Foreskin melanocyte (primary cell): ENCODE measurements at places on chromosomes 12 and 14.

- DNase-seq = peak; percentile 38
Observed at GRCh38 chr12:4323396-4323795, 2.4 kb downstream of the TIGAR start.

- no peak for DNase-seq
Observed at GRCh38 chr12:54689984-54690383, 41.8 kb upstream of the DCD start.

DNA sequence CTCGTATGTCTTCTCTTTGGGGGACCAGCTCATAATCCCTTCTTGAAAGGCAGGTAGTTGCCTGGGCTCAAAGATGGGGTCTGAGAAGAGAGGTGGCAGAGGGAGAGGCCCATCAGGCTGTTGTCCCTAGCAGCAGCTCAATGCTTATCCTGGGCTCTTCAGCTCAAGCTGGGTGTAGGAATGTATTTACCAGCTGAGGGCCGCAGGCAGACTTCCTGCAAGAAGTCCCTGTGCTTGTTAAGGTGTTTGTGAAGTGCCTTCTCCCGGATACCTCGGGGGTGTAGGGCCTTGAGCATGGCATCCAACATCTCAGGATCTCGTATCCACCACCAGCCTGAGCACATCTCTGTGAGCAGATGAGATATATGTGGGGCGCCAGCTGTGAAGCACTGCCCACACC is 29.4 kb downstream of the BAZ2A start:
- DNase-seq = no peak

DNA sequence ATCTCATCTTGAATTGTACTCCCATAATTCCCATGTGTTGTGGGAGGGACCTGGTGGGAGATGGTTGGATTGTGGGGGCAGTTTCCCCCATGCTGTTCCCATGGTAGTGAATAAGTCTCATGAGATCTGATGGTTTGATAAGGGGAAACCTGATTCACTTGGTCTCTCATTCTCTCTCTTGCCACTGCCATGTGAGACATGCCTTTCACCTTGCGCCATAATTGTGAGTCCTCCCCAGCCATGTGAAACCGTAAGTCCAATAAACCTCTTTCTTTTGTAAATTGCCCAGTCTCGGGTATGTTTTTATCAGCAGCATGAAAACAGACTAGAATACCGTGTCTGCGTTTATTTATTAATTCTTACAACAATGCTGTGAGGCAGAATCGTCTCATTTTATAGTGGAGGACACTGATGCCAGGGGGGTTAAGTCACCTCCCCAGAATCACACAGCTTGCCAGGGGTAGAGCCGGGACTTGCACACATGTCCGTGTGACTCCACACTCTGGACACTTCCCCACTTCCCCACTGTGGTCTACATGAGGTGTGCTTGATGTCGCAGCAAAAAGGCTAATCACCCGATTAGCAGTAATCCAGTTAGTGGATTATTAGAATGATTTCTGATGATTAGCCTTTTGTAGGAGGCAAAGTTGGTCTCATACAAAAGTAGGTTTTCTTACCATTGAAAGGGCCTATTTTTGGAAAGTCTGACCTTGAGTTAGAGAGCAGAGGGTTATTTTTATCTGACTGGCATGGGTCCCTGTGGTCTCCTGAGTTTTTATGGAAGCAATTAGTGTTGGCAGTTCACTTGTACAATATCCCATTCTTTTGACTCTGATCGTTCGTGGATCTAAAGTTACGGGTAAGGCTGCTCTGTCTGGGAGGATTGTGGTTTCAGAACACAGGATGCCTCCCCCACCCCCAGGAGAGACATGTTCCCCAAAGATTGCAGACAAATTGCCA is 47.4 kb upstream of the BCL7A start:
- no peak for DNase-seq

DNA sequence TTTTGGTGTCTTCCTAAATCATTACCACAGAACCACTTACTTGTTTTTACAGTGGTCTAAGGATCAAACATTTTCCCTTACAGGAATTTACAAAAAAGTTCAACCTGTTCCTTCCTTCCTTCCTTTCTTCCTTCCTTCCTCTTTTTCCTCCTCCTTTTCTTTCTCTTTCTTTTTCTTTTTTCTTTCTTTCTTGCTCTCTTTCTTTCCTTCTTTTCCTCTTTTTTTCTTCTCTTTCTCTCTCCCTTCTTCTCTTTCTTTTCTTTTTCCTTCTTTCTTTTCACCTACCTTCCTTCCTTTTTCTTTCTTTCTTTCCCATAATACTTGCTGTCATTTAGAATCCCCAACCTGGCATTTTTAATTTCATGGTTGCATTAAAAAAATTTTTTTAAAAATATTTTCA is 59.2 kb upstream of the PPP4R3A start:
- no peak for DNase-seq

GRCh38 chr12:75690296-75690955 is 179.0 kb upstream of the KRR1 start:
- DNase-seq = no peak

- DNase-seq = no peak
Observed at GRCh38 chr14:29569194-29569593, 358.5 kb downstream of the PRKD1 start.

DNA sequence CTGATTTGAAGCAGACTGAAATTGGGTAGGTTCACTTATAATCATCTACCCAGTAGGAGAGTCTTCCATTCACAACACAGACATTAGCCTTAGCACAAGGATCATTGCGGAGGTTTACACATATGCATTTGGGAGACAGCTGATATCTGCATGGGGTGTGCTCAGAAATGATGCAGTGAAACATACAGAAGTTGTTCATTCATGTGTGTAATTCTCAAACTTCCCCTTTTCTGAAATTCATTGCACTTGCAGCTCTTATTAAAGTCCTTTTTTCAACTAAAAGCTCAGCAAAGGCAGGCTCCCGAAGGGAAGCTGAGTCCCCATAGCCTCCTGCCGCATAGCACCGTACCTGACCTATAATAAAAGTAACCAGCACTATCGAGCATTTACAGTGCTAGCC is 218.3 kb upstream of the CRY1 start:
- no peak for DNase-seq

DNA sequence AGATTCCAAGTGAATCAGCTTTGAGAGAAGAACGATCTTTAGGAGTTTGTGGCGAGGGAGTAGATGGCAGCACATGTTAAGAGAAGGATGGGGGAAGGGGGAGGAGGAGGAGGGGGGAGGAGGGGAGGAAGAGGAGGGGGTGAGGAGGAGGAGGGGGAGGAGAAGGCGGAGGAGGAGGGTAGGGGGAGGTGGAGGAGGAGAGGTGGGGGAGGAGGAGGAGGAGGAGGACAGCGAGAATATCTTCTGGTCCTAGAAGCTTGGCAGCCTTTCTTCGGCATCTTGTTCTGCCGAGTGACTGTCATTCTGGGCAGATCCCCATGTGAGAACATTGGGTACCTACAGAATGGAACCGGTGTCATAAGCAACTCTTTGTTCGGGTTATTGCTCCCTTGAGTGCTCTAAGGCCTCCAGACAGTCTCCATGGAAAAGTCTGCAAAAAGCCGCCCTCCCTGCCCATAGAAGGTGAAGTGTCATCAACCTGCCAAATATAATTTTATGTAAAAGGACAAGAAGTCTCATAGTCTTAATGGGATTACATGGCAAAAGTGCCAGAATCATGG is 6.9 kb downstream of the RFC5 start:
- DNase-seq = no peak

- no peak for DNase-seq
Observed at GRCh38 chr14:77622366-77622961, 6.0 kb upstream of the SPTLC2 start.

GRCh38 chr12:13203034-13203922 is 6.8 kb downstream of the EMP1 start:
- DNase-seq = no peak

DNA sequence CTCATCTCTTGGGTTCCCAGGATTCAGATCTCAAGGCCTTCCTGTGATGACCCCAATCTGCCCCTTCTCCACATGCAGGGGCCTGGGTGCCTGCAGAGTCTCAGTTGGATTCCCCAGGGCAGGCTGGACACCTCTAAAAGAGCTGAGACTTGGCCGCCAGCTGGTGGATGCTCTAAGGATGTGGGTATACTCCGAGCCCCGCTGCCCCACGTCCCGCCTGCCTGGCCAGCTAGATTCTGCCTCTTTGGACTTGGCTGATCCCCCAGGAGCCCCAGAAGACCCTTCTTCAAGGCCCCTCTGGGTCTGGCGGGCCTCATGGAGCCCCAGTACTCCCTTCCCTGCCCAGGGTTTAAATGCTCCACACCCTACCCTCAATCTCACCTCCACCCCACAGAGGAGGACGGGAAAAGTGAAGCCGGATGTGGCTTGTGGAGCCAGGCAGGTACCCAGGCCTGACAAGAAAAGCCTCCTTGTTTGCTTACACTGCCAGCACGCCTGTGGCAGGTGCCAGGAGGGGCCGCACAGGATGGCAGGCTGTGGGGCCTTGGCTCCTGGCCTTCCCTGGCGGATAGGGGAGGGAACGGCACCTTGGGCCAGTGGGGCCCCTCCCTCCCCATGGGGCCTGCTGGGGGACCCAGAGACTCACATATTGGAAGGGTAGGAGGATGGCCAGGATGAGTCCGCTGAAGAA is 15.1 kb downstream of the FAIM2 start:
- no peak for DNase-seq

DNA sequence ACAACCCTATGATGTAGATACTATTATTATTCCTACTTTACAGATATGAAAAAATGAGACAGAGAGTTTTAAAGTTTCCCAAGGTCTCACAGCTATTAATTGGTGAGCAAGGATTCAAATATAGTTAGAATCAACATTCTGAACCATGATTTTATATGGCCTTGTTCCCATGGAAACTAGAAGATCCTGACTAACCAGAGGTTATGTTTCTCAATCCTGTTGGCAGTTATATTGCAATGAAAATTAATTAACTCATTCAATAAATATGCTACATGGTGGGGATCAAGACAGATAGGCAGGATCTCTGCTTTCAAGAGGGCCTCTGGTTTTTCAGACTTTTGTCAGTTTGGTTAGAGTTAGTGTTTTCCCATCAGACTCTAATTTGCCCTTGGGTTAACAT is 9.3 kb upstream of the FUT8 start:
- DNase-seq = no peak

DNA sequence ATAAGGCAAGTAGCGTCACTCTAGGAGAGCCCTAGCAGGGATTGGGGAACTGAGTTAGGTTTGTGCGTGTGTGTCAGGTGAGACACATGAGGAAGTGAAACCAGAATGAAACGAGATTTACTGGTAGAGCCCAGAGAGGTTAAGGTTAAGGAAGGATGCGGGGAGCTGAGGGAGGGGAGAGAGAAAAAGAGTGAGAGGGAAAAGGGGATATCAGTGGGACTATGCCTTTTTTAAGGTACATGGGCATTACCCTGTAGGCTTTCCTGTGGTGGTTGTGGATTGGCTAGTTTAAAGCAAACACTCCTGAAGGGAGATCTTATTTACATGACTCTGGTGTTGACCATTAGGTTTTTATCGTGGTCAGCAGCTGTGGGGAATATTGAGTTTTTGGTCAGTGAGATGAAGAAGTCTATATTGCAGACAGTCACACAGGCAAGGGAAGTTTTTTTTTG is 13.9 kb downstream of the ZDHHC17 start:
- no peak for DNase-seq

DNA sequence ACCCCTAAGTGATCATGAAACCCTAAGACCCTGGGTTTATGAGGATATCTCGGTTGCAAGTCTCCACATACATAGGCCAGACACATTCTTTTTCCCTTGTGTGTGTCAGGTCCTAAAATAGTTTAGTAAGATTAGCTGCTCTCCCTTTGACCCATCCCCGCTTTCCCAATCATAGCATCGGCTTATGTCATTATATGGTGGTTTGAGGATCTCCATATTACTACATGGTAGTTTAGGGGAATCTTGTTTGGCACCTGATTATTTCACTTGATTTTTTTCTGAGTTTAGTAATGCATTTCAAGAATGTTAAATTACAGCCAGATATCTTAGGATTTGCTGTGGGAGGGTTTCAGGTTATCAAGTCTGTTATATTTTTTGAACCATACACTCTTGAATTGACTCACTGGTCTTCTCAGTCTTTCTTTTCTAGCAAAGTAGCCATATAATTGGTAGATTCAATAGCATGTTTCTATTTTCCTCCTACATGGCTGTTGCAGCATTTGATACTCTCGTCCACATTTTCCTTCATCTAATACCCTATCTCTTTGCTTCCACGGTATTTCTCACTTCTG is 68.3 kb upstream of the TRHDE start:
- no peak for DNase-seq

GRCh38 chr14:100115726-100116125 is 43.7 kb downstream of the DEGS2 start:
- DNase-seq = no peak

- DNase-seq = no peak
Observed at GRCh38 chr12:10851243-10851858, 2.1 kb upstream of the PRR4 start.

DNA sequence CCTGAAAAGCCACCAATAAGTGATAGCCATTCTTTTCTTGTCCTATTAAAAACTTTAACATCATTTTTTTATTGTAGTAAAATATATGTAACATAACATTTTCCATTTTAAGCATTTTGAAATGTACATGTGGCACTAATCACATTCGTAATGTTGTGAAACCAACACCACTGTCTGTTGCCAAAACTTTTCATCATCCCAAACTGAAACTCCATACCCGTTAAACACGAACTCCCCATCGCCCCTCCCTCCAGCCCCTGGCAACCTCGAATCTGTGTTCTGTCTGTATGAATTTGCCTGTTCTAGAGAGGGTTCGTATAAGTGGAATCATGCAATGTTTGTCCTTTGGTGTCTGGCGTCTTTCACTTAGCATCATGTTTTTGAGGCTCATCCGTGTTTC is 75.9 kb downstream of the CCDC92 start:
- no peak for DNase-seq

DNA sequence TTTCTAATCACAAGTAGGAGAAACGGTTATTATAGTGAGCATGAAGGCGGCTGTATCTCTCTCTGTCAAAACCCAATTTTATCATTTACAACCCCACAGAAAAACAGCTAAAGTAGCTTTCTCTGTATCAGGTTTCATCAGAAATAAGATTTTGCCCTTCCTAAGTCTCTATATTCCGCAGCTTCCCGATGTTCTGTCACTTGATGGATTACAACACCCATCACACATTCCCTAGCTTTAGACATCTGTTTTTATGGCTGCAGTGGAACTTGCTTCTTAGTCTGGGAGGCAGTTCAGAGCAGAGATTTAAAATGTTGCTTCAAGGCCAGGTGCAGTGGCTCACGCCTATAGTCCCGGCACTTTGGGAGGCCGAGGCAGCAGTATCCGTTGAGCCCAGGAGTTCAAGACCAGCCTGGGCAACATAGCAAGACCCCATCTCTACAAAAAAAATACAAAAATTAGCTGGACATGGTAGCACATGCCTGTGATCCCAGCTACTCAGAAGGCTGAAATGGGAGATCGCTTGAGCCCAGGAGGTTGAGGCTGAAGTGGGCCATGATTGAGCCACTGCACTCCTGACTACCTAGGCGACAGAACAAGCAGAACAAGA is 27.6 kb upstream of the FOXN3 start:
- DNase-seq = no peak

- DNase-seq = no peak
Observed at GRCh38 chr12:40511341-40511740, 180.9 kb upstream of the CNTN1 start.

- DNase-seq = no peak
Observed at GRCh38 chr14:31410048-31410650, 10.2 kb downstream of the HEATR5A start.
